CD4-positive, alpha-beta T cell treated with Interleukin-4 for 1 hour (primary cell): ENCODE measurements at places on chromosomes 1 and 21.
A peak's percentile ranks its signal among the peaks of the same experiment; 100 is the strongest.

DNA sequence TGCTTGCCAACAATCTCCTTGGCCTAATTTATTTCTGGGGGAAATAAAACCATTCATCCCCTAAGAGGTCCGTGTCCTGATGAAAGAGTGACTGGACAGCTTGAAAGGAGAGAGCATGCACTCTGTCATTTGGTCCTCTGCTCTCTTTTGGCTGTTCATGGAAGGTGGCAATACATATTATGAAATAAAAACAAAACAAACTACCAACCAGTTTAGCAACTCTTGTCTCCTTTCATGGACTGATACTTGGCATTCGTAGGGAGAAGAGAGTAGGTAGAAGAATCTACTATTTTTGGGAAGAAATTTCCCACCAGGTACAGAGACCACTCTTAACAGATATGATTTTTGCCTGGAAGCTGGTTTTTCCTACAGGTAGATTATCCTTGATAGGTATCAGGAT is 746 bp upstream of the C1orf116 start:
- no peak for DNase-seq

DNA sequence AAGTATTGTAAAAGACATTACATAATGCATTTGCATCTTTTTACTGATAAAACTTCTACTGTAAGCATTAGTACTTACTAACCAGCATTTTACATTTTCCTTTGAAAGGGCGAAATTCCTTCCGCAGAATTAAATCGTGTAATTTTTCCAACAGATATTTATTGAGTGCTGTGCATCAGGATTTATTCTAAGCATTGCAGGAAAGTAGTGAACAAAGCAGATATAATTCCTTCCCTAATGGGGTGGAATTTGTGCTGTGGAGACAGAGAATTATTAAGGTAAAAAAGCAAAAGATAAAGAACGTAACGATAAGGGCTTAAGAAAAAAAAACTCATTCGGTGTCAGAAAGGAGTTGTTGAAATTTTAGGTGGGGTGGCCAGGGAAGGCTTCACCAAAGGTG is 7.6 kb upstream of the ETS2 start:
- no peak for DNase-seq

- DNase-seq, result peak; percentile 60
Measured at GRCh38 chr1:23436520-23437354, 12.2 kb upstream of the TCEA3 start.

GRCh38 chr1:3188150-3188971 is 119.4 kb downstream of the PRDM16 start:
- DNase-seq, result no peak

DNA sequence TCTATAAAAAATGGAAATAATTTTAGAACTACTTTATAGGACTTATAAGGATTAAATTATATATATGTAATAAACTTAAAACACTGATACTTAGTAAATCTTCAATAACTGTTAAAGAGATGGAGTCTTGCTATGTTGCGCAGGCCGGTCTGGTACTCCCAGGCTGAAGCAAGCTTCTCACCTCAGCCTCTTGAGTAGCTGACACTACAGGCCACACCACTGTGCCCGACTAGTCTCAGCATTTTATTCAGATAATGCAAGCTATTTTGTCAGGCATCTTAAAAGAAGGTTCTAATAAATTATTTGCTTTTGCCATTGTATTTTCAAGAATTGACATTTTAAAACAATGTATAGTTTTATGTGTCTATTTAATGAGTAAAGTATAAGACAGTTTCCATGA is 20.8 kb downstream of the CNST start:
- no peak for DNase-seq

DNA sequence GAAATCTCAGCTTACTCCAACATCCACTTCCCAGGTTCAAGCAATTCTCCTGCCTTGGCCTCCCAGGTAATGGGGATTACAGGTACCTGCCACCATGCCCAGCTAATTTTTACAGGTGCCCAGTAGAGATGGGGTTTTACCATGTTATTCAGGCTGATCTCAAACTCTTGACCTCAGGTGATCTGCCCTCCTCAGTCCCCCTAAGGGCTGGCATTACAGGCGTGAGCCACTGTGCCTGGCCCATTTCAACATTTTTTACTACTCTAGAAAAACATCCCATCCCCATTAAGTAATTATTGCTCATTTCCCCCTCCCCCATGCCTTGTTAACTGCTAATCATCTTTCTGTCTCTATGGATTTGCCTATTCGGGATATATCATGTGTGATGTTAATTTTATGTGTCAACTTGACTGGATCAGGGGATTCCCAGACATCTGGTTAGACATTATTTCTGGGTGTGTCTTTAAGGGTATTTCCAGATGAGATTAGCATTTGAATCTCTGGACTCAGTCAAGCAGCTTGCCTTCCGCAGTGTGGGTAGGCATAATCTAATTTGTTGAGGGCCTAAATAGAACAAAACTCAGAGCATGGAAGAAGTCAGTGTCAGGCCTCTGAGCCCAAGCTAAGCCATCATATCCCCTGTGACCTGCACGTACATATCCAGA is 33.0 kb upstream of the ZBTB8B start:
- DNase-seq, result no peak

GRCh38 chr1:226990133-226990716 is 50.1 kb downstream of the COQ8A start:
- DNase-seq, result peak; percentile 33

DNA sequence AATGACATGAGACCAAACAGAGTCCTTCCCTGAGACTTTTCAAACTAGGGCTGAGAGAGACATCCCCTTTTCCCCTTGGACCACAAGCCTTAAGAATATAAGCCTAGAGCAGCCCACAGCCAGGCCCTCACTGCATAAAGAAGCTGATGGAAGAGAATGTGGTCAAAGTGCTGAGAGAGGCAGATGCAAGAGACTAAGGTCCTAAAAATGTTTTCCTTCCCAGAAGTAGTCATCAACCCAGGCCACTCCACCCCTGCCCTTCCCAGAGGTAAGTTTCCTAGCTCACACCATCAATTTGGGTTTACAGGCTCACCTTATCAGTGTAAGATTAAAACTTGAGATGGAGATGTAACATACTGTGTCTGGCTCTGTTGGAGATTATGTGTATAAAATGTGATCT is 58.2 kb downstream of the BCAR3 start:
- DNase-seq, result no peak

GRCh38 chr1:241895013-241895412 is 47.0 kb downstream of the EXO1 start:
- DNase-seq, result no peak

DNA sequence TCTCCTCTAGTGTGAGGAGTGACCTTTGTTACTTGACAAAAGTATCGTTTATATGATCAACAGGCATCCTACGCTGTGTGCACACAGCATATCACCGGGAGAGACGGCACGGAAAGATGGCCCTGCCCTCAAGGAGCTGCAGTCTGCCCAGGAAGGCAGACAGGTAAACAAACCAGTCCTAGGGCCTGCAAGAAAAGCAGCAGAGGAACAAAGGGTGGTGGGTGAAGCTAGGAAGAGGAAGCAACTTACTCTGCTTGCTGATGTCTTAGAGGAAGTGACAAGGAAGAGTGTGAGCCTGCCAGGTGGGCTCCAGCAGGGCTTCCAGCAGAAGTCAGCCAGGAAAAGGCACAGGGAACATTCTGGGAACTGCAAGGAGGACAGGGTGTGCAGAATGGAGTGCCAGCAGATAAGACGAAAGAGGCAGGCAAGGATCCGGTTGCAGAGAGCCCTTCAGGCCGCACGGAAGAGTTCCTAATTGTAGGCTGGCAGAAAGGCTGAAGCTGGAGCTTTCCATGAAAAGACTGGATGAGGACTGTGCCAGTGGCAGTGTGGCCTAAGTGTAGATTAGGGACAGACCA is 106.7 kb downstream of the SLC45A1 start:
- DNase-seq, result peak; percentile 55

DNA sequence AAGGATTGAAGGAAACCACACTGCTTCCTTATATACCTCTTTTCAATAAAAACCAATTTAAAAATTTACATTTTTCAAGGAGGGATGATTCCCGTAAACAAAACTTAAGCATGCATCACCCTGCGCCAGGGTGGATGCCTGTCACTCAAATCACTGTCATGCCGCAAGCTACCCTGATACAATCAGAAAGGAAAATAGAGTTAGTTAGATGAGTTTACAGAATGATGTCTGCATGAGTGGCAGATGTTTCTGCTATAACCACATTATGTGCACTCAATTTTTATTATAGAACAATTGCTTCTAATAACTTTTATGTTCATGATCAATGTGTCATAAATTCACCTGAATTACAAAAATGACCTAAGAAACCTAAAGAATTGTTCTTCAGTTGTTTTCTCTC is 123.4 kb upstream of the ADGRL4 start:
- no peak for DNase-seq

DNA sequence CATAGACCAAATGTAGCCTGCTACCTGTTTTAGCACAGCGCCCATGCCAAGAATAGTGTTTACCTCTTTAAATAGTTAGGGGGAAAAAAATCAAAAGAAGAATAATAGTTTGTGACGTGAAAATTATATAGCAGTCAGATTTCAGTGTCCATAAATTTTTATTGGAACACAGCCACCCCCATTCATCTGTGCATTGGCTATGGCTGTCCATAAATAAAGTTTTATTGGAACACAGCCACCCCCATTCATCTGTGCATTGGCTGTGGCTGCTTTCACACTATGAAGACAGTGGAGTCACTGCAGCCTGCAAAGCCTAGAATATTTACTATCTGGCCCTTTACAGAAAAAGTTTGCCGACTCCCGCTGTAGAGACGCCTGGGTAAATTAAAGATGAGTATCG is 20.9 kb downstream of the EPHX1 start:
- DNase-seq, result no peak

DNA sequence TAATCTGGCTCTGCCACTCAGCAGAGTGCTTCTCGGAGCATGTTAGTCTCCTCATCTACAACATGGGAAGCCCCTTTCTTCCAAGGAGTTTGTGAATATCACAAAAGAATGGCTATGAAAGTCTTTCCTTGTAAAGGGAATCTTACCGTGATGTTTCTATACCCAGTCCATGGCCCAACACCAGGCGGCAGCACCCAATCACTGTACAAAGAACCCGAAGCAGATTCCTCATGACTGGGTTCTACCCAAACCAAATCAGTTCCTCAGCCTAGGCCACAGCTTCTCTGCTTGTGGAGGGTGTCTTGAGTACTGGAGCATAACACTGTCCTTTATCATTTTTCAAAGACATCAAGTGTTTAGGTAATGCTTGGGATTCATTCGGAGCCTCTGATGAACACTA is 16.6 kb upstream of the SLFNL1 start:
- no peak for DNase-seq

GRCh38 chr21:42081138-42081537 is 10.0 kb downstream of the UMODL1 start:
- DNase-seq, result peak; percentile 52

DNA sequence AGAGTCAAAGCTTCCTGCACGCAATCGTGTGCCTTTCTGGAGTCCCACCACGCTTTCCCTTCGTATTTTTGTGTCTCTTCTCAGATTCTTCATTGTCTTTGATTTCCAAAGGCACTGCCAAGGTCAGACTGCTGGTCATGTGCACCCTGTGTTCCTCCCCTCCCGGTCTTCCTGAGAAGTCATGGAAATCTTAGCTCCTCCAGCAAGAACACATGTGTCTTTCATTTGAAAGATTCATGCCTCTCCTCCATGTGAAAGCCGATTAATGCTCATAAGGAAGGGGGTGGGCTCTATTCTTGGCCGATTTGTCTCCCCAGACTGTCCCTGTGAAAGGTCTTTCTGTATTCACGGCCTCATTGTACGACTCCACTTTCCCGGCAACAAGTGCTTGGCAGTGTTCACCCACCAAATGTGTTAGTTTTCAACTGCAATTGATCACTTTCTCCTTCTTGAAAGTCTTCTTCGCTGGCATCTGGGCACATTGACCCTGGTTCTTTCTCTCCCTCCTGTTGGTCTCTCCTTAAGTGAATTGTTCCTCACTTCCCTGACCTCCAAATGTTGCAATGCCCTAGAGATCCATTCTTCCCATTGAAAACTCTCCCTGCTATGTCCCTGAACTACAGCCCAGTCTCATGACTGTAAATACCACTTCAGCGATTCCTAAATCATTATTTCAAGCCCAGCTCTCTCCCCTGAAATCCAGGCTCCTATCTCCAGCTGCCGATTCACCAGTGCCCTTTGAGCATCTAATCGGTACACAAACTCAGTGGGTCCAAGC is 25.4 kb downstream of the MX2 start:
- no peak for DNase-seq

GRCh38 chr1:210499956-210500355 is 171.3 kb downstream of the HHAT start:
- no peak for DNase-seq
